ENCODE measurements at places on chromosomes 3 and 15.

DNA sequence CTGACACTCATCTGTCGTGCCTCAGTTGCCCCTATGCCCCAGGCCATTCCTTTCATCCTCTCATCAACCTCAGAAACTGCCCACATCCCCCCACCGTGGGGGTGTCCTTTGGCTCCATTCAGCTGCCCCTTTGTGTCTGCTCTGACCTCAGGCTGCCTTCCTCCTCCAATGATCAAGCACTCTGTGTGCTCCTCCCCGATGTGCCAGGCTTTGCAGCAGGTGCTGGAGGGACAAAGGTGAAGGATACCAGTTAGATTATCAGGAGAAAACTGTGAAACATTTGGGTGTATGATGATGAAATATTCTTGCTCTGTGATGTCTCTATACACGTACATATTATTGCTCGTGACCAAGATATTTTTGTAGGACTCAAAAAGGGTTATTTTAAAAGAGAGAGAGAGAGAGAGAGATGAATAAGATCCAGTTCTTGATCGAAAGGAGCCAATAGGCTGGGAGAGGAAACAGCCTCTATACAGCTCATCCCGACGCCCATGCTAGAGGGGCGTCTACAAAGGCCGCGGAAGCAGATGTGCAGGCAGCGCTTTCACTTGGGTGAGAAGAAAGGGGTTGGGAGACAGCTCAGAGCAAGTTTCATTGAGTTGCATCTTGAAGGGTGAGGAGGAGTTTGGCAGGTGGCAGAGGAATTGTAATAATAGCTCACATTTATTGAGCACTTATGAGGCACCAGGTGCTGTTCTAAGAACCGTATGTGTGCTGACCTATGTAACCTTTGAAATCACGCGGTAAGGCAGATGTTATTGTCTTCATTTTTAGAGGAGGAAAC is 28.3 kb upstream of the ADCY5 start:
- no peak for DNase-seq

GRCh38 chr3:40975711-40976121 is 223.6 kb upstream of the CTNNB1 start:
- DNase-seq, result no peak

- DNase-seq, result no peak
Observed at GRCh38 chr3:14847613-14848541, 29.1 kb downstream of the FGD5 start.

GRCh38 chr3:23810343-23811184 is 4.8 kb downstream of the UBE2E1 start:
- DNase-seq, result no peak

GRCh38 chr15:75606711-75607699 is 18.5 kb downstream of the SNUPN start:
- no peak for DNase-seq

DNA sequence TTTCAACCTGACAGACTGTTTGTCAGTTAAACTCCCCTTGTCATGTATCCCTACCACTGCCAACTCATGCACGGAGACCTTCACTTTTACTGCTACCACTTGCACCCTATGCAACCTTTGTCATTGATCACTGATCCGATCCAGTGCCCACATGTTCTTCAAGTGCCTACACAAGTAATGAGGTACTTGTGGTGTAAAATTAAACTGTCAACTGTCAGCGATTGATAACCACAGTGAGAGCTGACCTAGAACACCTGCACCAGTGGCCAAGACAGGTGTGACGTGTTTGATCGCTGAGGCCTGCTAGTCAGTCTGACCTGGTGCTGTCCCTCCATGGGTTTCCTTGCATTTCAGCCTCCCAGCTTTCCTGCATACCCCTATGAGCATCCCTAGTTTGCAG is 55.6 kb downstream of the MECOM start:
- no peak for DNase-seq

DNA sequence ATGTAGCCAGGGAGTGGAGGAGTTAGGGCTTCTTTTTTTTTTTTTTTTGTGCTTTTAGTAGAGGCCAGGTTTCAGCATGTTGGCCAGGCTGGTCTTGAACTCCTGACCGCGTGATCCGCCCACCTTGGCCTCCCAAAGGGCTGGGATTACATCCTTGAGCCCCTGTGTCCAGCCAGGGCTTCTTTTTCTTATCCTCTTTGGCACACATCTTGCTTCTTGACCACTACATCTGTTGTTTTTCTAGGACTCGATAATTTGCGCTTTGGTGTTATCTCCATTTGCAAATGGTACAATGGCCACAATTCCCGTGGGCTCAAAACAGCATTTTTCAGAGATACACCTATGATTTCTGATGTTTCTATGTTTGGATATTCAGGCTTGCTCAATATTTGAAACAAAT is 4.2 kb downstream of the SKIL start:
- DNase-seq, result no peak

GRCh38 chr15:49190586-49190985 is 20.5 kb downstream of the GALK2 start:
- no peak for DNase-seq

- DNase-seq, result peak; percentile 54
Observed at GRCh38 chr3:86990734-86991481, at the start of gene VGLL3. Gene VGLL3 (minus strand): TSS chr3:86991149. CDS start chr3:86990743, 406 bp downstream.

DNA sequence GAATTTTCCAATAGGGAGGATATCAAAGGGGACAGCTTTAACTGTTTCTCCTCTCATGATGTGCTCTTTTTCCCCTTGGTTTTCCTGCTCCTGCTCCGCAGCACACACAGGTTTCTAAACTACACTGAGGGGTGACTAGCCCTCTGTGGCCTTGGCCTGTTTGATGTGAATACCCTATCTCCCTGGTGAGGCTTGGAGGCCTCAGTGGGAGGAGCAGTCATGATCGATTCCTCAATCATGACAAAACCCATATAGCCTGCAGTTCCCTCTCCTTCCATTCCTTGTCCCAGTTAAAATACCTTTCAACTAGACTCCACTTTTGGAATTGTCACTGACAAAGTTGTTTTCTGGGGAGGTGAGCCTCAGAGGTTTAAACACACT is 24.0 kb upstream of the USP3 start:
- no peak for DNase-seq

DNA sequence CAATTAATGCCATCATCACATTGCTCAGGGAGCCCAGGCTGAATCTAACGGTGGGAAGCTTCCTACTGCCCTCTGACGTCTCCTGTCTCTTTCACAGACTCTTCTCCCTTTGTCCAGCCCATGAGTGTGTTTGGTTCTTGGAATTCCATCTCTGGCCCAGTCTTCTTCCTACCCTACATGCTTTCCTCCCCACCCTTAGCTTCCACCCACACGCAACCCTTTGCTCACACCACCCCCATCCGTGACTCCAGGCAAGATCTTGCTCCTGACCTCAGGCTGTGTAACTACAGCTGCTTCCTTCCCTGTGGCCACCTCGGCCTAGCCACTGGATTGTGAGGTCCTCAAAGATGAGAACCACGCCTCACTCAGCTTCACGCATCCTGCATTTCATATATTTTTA is 72.3 kb upstream of the THBS1 start:
- DNase-seq, result no peak

- DNase-seq, result no peak
Observed at GRCh38 chr3:30048431-30048830, 558.0 kb upstream of the TGFBR2 start.

DNA sequence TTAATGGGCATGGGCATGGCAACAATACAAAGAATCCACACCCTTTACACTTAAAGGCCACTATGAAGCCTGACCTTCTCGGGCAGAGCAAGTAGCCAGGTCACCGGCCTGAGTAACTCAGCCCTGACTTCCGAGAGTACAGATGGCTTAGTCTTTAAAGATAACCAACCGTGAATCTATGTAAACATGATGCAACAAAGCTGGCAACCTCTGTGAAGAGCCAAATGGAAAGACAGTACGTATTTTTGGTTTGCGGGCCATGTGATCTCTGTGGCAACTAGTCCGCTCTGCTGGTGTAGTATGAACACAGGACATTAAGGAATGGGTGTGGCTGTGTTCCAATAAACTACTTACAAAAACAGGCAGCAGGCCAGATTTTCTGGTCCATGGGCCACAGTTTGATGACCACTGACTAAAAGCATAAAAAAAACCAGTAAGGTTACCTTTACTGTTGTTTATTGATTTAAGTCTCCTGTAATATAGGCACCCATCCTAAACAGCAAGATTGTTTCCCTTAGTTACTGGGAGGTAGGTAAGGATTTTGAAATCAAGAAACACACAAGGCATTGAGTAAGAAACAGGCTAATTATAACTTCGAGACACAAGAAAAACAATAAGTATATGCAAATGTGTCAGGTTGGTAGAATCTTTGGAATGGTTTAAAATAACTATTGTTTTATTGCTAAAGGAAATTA is 14.5 kb downstream of the RIOX2 start:
- no peak for DNase-seq

Data from NCI-H2107 (cell line).